Gastroesophageal sphincter (tissue), 4 donors: ENCODE measurements at places on chromosomes 5 and 9. TPM values are rescaled to one million over a fixed set of nuclear protein-coding genes. Genes with fewer than 3 reads are reported as not detected.

DNA sequence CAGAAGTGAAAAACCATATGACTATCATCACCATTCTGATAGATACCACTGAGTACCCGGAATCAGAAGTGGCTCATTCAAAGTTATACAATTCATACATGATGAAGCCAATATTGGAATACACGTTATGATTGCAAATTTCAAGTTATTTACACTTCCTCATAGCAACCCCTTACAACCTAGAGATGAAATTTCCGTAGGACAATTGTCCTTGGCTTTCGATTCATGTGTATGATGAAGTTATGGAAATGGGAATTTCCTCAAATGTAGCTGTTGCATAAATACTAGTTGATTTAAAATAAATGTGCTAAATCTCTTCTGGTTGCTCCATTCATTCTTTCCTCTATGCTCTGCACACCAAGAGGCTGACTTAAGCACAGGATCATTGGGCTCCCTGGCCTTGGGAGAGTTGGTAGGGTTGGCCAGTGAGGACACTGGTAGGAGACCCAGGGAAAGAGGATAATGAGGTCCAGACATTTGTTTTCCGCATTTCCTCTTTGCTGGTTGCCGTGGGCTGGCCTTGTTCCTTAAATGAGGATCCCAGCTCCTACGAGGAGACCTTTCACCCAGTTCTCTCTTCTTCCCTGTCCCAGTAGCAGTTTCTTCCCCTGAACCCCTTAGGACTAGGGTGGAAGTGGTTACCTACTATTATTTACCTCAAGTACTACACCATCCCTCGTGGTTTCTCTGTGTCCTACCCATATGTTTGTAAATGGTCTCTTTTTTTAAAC lies 90.3 kb downstream of the ZNF474 start:
- ATAC-seq: peak; percentile 44

DNA sequence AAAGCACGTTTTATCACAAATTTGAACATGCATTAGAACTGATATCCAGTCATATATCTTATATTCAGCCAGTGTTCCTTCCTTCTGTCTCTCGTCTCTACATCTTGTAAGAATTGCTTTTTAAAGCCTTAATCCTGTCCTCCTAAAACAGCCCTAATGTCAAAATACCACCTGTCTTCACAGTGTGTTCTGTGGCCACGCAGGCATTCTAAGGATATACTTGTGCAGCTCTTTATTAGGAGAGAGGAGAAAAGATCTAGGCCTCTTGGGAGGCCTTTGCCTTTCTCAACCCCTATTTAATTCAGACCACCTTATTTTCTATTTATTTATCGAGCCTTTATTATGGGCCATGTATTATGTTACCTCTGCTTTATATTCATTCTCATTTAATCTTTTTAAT lies 78.3 kb downstream of the MAN2A1 start:
- ATAC-seq: no peak

DNA sequence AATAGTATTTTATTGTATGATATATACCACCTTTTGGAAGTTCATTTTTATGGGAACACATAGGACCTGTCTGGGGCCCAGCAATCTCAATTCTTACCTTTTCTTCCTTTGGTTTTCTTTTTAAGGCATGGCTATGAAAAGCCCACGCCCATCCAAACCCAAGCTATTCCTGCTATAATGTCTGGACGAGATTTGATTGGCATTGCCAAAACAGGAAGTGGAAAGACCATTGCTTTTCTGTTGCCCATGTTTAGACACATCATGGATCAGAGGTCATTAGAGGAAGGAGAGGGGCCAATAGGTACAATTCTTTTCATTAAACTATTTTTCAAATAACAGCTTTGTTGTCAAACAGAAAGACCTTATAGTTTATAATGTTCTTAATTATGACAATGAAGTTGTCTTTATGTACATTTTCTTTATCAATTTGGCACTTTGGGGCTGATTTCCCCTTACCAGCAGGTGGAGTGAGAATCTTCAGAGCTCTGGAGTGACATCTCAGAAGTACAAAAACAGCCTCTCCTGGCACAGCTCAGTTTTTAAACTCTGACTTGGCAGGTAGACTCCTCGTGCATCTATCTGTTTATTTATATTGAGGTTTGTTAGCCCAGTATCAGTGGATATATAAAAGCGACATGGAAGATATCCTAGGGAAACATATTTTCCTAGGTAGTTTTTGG lies 25.8 kb downstream of the DDX46 start:
- no peak for ATAC-seq

DNA sequence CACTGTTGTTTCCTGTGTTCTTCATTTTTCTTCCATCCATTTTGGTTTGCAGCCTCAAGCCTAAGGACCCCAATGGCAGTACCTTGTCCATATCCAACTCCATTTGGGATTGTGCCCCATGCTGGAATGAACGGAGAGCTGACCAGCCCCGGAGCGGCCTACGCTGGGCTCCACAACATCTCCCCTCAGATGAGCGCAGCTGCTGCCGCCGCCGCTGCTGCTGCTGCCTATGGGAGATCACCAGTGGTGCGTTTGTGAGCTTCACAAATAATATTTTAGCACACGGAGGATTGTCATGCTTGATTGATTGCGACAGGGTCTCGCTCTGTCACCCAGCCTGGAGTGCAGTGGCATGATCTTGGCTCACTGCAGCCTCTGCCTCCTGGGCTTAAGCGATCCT lies 136.8 kb downstream of the TLE4 start:
- no peak for ATAC-seq

The PCDHGC3 gene
- total RNA-seq: 52.6 TPM
